ENCODE measurements at places on chromosomes 5 and 9.

DNA sequence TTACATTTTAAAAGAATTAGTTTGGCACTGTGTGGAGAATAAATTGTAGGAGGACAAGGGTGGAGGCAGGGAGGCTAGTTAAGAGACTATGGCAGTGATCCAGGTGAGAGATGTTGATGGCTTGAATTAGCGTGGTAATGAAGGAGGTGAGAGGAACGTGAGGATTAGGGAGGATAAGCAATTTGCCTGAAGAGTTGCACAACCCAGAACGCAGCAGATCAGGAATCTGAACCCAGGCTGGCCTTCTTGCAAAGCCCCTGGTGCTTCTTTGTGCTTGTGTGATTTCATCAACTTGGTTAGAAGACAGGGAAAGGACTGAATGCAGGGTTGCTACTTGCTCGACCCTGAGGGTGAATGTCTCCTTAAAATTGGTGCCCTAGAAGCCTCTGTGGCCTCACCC is 6.9 kb upstream of the SCAMP1 start:
- ATAC-seq, result no peak

GRCh38 chr9:88954066-88954465 is 37.2 kb upstream of the S1PR3 start:
- ATAC-seq, result no peak

DNA sequence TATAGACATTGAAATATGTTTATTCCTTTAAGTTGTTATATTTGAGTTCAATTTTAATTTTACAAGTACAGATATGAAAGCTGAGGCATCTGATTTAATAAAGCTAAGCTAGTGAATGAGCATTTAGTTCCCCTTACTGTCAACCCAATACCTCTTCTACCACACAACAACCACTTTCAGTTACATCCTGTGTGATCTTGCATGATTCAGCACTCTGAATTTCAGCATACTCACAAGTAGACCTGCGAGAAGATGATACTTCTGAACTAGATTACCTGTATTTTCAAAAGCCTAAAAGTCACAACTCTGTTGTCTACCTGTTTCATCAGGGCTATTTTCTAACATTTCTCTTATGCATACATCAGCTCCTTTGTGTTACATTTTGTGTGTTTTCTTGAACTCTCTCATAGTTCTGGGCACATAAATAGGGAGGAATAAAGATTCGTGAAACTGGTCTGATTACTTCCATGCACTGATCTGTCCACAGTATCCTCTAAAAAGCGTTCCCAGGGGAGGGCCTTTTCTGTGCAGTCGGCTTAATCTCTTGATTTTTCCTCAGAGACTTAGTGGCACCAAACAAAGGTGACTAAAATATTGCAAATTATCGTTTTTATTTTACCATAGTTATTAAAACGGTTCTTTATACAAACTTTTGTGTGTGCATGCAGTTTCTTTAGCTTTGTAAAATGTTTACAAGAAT is 2025.5 kb upstream of the NUDT12 start:
- ATAC-seq, result no peak

DNA sequence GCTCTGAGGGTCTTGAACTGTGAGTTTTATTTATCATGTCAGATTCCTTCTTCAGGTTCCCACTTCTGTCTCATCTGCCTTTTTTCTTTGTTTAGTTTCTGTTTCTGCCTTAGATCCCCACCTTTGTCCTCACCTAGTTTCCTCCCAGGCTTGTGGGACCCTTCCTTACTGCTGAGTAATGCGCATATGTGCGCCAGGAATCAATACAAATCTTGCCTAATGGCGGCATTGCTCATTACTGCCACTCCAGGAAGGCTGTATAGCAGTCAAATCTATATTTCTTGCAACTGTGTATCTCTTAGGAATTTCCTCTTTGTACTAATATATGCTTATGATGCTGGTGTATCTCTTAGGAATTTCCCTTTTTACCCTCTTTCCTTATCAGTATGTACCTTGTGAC is 465.4 kb downstream of the DMRT2 start:
- no peak for ATAC-seq

DNA sequence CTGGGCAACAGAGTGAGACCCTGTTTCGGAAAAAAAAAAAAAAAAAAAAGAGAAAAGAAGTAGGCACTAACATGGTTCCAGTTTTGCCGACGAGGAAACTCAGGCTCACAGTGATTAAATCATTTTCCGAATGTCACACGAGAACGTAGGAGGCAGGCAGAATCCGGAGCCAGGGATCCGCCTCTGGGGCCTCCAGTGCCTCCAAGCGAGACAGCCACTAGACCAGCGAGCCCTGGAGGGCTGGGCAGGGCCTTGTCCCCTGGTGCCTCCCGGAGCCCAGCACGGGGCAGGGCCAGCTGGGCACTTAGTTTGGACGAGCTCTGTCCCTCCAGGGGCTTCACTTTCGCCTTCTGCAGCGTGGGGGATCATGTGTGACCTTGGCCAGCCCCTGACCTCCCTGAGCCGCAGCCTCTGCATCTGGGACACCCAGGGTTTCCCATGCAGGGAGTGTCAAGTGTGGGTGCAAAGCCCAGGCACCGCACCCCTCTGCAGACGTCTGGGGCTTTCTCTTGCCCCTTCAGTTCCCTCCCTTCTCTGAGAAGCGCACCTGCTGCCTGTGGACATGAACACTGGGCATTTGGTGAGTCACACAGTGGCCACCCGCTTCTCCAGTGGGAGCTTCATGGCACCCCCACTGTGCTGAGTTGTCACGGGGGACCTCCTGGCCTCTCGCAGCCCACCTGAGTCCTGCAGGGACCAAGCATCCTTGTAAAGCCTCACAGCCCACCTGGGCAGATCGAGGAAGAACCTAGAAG is 80.3 kb downstream of the RXRA start:
- ATAC-seq, result no peak
